ENCODE measurements at places on chromosomes 1 and 21.

- no peak for DNase-seq
Observed at GRCh38 chr1:246267896-246268295, 239.2 kb downstream of the SMYD3 start.

DNA sequence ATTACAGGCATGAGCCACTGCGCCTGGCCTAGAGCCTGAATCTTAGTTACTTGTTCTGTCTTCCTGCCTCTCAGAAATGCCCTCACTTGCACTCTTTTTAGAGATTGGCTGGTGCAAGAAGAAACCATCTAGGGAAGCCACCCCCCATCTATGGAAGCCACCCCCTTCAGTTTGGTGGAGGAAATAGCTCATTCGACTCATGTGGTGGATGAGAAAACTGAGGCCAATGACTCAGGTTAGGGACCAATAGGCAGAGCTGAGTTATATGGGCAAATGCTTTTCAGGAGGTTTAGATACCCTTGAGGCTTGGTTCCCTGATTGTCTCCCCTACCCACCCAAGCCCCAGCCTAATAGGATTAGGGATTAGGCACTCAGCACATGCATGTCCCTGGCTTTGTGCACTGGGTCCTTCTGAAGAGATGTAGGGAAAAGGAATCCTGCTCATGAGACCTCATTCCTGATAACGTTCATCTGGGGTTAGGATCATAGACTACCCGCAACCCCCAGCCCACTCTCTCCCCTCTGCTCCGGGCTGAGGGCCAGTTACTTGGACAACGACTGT lies 77.1 kb downstream of the PAX7 start:
- DNase-seq: no peak

- DNase-seq: peak; percentile 87
Observed at GRCh38 chr21:33078907-33079582, 9.1 kb downstream of the OLIG1 start.

GRCh38 chr21:46202592-46203202 lies 18.4 kb upstream of the SPATC1L start:
- DNase-seq: no peak

GRCh38 chr1:229139331-229140118 lies 131.4 kb upstream of the RAB4A start:
- DNase-seq: no peak
